Stimulated activated CD8-positive, alpha-beta memory T cell treated with anti-CD3 and anti-CD28 coated beads, Interleukin-4, amount 100 ng/mL, for 1 hour (primary cell): ENCODE measurements at places on chromosomes 16 and 17.

DNA sequence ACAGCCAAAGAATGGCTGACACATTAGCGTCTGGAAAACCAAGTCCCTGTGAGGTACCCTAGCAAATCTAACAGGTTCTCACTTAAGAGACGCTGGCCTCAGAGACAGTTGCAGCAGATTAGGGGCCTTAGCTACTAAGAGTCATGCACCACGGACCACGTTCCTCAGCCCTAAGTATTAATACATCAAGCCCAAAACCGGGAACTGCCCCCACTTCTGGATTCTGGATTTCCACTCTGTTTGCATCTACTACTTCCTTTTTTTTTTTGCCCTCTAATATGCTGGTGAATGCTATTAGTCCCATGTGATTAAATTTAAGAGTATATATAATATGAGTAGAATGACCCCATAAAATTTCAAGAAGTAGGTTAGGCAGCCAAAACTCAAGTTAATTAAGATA lies 775 bp upstream of the TERB1 start:
- no peak for DNase-seq

DNA sequence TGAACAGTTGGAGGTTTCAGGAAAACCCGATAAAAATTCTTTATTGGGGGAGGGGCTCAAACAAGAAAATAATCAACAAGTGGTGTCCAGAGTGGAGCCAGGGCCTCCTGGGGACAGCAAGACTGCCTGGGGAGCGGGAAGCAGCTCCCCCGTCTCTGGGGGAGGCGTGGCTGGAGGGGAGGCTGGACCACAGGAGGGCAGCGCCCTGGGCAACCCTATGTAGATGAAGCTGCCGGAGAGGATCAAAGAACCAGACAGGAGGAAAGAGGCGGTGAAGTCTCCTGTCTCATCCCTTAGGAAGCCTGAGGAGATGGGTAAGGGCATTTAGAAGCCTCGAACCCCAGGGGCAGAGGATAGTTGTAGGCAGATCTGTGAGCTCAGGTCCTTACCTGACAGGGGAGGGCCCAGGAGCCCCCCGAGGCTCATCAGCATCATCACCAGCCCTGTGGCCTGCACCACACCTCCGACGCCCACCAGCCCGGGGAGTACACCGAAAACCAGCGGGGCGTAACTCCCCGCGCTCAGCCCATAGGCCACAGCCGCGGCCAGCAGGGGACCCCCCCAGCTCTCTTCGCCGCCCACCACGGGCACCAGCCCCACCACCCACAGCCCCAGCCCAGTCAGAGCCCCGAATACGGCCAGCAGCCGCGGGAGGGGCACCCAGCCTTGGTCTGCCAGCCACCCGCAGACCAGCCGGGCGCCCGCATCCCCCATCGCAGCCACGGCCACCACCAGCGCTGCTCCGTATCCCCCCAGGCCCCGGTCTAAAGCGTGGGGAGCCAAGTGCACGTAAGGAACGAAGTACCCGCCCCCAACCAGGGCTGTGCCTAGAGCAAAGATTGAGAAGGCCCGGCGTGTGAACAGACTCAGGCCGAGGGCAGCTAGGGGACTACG lies 2.0 kb downstream of the SLC16A11 start:
- no peak for DNase-seq

GRCh38 chr16:89765292-89765830 lies 44.0 kb downstream of the ZNF276 start:
- no peak for DNase-seq

- DNase-seq: no peak
Measured at GRCh38 chr16:1772362-1772907, at the start of gene EME2. Gene EME2, plus strand, starts transcription at chr16:1772810. Its CDS starts 418 bp downstream, at chr16:1773228.

- DNase-seq: no peak
Measured at GRCh38 chr16:11914210-11915113, 1.3 kb downstream of the GSPT1 start.

DNA sequence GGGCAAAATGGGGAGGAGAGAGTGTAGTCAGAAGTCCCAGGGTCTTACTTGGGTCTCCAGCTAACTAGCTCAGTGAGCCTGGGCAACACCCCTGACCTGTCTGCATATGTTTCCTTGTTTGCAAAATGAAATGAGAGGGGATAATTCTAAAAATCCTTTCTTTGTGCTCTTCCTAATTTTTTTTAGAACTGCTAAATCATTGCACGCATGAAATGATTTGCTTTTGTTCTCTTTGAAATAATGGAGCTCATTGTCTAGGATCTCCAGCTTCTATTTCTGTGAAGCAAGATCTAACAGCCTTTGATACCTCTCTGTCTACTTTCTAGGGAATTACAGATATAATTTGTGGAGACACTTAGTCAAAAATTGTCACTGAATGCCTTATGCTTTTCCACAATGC lies 181.3 kb downstream of the CDH13 start:
- DNase-seq: no peak

- no peak for DNase-seq
Measured at GRCh38 chr17:81941484-81942166, 4.5 kb upstream of the PYCR1 start.

DNA sequence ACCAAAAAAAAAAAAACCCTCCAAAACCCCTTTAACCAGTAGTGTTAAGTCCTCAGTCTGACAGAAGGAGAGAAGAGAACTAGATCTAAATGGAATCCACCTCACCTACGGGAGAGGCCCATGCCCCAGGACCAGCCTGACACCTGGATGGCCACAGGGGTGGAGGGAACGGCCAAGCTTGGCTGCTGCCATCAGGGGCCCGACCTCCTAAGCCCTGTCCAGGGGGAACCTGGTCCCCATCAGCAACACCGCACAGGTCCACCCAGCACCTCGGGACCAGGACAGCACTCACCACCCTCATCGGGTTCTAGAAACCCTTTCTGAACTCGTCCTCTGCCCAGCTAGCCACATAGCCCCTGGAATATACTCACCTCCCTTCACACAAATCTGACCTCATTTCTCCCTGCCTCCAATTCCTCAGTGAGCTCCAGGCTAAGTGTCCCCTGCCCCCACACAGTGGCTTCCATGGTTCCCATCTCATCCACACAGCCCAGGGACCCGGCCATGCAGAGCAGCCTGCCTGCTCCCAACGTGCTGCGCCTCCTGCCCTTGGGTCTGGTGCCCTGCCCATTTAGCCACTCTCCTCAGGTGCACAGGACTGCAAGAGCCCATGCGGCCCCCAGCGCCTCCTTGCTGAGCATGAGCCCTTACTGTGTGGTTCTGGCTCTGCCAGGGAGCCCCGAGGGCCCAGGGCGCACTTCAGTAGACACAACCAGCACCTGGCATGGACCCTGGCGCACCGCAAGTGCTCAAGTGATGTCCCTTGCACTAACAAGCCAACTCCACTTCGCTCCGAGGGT lies 18.3 kb upstream of the CYTH1 start:
- no peak for DNase-seq

GRCh38 chr16:26688105-26688504 lies 378.6 kb upstream of the C16orf82 start:
- DNase-seq: no peak

GRCh38 chr16:31271621-31272190 lies 11.9 kb downstream of the ITGAM start:
- DNase-seq: no peak

- no peak for DNase-seq
Measured at GRCh38 chr16:57060323-57061083, 31.9 kb upstream of the CPNE2 start.

DNA sequence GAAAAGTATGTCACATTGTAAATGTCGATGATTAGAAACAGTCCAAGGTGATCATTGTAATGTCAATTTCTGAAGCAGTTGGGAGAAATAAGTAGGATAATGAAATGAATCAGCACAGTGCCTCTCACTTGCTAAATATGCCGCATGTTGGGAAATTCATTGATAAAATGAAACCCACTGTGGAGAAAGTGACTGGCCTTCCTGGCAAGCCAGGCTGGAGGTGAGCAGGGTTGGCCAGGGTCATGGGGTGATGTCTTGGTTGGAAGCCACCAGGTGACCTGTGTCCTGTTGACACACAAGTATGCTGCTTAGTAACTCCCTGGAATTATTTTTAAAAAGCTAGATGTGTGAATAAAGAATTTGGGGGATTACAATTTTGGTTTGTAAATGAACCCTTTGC lies 14.9 kb upstream of the WNT9B start:
- DNase-seq: no peak

GRCh38 chr17:78510141-78511075 lies 66.8 kb downstream of the DNAH17 start:
- no peak for DNase-seq

DNA sequence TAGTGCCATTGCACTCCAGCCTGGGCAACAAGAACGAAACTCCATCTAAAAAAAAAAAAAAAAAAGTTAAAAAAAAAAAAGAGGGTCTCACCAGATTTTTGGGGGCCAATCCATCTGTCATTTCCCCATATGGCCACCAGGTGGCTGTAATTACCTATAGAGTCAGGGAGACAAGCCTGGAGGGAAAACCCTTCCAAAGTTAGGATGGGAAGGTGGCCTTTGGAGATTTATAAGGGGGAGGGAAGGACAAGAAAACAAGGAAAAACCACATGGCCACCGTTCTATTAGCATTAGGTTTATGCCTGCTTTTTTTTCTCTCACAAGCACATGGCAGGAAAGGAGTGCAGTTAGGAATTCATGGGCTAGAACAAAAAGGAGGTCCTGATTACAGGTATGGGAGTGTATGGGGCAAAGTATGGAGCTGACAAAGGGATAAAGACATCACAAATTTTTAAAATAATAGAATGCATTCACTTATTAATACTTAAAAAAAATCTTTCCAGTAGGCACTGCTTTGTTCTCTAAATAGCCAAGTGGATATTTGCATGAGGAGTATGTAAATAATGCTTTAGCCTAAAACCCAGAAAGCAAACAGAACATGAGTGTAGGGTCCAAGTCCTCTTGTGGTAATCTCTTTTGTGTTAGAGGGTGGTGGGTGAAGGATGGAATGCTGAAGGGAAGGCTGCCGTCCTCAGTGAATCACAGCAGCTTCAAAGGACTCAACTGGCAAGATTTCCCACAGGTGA lies 5.1 kb downstream of the CYB5D1 start:
- DNase-seq: no peak

- no peak for DNase-seq
Measured at GRCh38 chr17:32927724-32928585, at the start of gene TMEM98. Gene TMEM98, plus strand, starts transcription at chr17:32928153. Its CDS starts 3,376 bp downstream, at chr17:32931529.

DNA sequence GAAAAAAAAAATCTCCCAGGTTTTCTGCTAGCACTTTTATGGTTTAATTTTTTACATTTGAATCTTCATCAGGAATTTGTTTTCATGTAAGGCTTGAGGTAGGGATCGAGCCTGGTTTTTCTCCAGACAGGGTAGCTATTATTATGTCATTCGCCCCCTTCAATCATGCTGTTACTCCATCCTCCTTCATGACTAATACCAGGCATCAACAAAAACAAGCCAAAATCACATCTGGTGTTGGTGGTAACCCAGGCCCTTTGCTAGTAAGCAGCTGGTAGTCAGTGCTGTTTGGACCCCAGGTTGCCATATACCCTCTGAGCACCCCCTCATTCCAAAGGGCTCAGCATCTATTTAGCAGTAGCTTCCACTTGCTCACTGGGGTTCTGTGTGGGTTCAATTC lies 29.5 kb downstream of the DRC3 start:
- DNase-seq: no peak

GRCh38 chr17:66235377-66235994 lies 6.3 kb upstream of the APOH start:
- DNase-seq: no peak

DNA sequence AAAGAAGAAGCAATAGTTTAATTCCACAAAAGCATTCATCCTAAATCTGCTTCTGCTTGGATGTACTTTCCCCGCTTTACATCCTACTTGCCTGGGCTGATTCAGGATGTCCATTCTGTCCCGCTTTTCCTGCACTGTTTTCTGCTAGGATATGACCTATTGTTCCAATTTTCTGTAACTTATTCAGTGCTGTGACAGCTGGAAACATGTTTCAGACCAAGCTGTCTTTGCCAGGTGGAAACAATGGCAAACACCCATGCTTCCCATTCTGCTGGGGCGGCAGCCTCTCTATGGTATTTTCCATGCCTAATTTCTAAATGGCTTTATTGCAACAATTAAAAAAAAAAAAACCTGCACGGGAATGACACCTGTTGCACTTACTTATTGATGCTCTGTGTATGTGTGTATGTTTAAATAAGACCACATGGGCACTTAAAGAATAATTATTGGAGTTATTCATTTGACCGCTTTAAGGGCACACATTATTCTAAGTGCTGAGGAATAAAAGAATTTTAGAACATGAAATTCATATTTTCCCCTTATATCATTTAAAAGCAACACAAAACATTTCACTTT lies 21.0 kb downstream of the COQ7 start:
- no peak for DNase-seq

- no peak for DNase-seq
Measured at GRCh38 chr17:64200080-64201032, 62.7 kb downstream of the TEX2 start.

DNA sequence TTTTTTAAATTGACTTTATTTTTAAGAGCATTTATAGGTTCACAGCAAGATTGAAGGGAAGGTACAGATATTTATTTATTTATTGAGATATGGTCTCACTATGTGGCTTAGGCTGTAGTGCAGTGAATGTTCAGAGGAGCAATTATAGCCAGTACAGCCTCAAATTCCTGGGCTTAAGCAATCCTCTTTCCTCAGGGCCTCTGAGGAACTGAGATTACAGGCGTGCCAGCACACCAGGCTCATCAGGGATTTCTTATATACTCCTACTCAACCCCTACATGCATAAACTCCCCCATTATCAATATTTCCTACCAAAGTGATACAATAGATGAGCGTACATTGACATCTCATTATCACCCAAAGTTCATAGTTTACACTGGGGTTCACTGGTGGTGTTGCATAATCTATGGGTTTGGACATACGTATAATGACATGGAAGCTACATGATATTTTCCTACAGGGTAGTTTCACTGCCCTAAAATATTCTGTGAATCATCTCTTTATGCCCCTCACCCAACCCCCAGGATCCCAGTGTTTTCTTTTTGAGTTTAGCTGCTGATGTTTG lies 33.5 kb downstream of the HS3ST3B1 start:
- DNase-seq: no peak

DNA sequence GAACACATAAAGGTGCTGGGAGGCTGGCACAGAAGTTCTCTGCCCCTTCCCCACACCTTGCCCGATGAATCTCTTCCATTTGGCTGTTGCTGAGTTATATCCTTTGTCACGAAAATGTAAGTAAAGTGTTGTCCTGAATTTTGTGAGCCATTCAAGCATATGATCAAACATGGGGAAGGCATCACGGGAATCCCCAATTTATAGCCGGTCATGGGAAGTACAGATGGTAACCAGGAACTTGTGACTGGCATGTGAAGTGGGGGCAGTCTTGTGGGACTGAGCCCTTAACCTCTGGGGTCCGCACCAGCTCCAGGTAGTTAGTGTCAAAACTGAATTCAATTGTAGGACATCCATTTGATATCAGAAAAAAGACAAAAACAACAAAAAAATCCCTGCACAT lies 13.2 kb downstream of the TOM1L2 start:
- no peak for DNase-seq
